ENCODE measurements at places on chromosomes 5 and 9.

DNA sequence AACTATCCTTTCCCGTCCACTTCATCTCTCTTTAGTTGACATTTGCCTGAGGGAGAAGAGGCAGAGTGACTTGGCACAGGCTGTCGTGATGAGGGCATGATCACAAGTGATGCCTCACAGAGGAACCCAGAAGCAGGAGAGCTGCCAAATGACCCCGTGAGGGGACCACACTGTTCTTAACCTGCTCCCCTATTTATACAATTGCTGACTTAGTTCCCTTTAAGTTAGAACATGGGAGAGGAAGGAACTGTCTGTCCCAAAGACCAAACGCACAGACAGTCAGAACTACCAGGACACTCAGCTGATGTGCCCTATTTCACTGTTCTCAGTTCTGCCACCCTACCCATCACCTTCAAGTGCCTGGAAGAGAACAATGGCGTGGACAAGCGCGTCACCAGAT lies 73.7 kb downstream of the SLC1A3 start:
- no peak for DNase-seq

DNA sequence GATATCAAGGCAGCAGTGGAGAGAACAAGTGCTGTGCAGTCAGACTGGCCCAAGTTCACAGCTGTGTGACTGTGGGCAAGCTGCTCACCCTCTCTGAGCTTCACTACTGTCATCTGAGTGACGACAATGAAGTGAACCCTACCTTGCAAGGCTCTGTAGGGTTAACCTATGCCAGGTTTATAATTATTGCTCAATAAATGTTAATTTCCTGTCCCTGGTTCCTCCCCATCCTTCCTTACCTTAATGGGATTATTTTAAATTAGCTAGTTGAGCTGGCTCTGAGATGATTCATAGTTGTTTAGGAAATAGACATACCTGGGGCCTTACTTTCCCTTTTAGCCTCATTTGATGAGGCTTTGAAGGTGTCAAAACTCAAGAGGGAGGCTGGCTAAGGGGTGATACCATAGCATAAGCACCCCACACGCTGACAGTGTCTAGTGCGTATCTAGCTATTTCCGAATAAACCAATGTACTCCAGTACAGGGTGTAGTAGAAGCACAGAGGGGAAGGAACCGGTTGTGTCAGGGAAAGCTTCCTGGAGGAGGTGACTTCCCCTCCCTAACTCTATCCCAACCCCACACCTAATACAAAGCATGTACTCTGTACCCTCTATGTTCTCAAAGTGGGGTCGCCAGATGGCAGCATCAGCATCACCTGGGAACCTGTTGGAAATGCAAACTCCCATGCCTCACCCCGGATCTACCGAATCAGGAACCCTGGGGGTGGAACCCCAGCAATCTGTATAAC lies 63.3 kb upstream of the SLC25A51 start:
- DNase-seq, result no peak

DNA sequence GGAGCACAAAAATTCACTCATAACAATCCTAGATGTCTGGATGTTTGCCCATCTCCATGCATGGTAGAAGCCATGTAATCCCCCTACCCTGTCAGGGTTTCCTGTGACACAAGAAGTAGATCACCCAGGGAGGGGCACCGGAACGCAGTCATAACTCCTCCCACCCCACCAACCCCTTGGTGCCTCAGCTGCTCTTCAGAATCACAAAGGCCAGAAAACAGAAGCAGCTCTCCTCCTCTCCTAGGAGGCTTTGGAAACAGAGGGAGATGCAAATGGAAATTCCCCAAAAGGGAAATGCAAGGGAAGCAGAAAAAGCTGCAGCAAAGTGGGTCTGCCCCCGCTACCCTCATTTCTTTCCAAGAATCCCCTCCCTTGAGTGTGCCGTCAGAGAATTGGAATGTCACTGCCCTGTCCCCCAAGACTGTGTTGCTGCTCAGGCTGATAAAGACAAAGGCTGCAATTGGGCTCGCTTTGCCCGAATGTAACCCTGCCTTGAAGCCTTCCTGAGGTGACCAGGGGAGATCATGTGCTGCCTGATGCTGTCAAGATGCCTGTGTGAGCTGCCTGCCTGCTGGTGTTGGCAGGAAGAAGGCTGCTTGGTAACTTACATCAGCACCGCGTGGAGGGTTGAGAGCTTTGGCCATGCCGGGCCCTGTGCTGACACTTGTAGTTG lies 65.5 kb upstream of the ABCA1 start:
- DNase-seq, result peak; percentile 70

- DNase-seq, result no peak
These were observed 39.5 kb downstream of the PTGES start for GRCh38 chr9:129713402-129713679.

GRCh38 chr5:72141440-72142355 lies 34.4 kb downstream of the MAP1B start:
- peak; percentile 76 for DNase-seq

GRCh38 chr5:116514421-116514970 lies 60.1 kb downstream of the SEMA6A start:
- no peak for DNase-seq

GRCh38 chr9:35395076-35395705 lies 94.7 kb upstream of the RUSC2 start:
- DNase-seq, result no peak

DNA sequence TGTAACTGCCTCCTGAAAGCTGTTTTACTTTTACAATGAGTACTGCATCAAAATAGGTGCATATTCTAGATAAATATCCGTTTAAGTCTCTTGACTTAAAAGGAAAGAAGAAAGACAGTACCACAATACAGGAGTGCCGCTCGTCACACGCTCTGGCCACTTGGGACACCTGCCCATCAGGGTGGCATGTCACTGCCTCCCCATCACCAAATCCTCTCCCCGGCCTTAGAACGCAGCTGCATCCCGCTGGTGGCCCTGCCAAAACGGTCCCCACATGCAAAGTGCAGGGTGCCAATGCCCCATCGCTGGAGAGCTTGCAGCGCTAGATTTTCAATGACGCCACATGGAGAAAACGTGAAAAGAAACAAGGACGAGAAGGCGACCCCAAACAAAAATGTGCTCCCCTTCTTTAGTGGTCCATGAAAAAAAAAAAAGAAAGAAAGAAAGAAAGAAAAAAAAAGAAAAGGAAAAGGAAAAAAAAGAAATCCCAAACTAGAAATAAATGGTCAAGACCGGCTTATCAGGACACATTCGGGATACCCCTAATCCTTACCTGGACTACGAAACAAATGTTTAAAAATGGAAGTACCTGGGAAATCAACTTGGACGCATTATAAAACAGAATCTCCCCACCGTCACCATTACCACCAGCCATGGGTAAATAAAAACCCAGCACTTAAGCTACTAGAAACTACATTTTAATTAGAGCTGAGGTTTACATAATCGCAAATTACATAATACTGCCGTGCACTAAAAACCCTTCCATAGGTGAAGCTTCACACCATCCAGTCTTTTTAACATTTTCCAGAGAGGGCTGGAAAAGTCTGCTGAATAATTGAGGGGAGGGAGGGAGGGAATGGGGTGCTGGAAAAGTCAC lies 1.0 kb downstream of the ANKH start:
- peak; percentile 24 for DNase-seq

DNA sequence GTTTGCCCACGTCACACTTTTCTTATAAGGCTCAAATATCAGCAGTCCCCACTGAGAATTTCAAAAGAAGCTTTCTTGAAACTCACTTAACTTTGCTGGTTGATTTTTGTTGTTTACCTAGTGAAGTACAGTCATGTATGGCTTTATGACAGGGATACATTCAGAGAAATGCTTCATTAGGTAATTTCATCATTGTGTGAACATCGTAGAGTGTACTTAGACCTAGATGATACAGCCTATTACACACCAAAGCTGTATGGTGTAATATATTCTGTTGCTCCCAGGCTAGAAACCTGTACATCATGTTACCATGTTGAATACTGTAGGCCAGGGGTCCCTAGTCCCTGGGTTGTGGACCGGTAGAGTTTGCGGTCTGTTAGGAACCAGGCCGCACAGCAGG lies 177.0 kb downstream of the ARRDC3 start:
- DNase-seq, result no peak

DNA sequence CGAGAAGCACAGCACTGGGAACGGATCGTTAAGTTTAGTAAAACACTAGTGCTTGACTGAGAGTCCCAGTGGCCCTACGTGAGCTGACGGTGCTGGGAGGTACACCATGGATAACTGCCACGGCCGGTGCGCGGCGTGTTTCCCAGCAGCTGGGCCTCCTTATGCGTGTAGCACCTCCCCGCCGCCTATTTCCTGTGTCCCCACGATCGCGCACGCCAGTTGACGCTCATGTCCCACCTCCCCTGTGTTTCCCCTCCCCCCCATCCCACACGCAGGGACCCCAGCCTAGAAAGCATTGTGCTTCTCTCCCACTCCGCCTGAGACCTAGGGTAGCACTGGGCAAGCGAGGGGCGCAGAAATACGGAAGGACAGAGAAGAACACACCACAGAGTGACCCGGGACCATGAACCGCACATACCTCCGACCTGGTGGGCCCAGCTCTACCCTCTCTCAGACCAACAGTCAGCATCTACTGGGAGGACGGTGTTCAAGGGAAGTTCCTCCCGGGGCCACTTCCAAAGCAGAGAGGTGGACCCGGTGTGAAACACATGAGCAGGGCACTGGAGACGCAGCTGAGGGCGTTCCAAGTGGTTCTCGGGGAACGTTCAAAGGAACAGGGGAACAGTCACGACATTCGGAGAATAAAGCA lies 45.6 kb downstream of the DBH start:
- no peak for DNase-seq

GRCh38 chr9:116800885-116801284 lies 113.8 kb downstream of the TRIM32 start:
- no peak for DNase-seq

- DNase-seq, result no peak
These were observed 19.4 kb downstream of the CDKN2AIPNL start for GRCh38 chr5:134392301-134392700.

GRCh38 chr9:78781681-78782080 lies 484.8 kb downstream of the PSAT1 start:
- DNase-seq, result peak; percentile 28

- no peak for DNase-seq
These were observed 10.6 kb upstream of the AJM1 start for GRCh38 chr9:136831720-136832104.

DNA sequence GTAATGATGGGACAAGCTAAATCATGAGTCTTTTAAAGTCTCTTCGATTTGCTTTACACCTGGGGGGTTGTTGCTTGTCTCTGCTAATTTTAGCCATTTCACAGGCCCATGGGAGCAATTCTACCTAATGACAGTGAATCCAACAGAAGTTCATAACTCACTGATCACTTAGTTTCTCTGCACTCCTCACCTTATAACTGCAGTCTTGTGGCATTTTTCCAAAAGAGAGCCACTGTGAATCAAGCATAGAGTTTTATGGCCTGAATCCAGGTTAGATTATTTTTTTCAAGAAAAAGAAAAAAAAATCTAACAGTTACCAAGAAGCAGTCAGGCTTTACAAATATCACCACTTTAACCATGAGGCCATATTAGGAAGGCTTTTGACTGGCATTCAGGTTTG lies 1.5 kb upstream of the IL7R start:
- no peak for DNase-seq

DNA sequence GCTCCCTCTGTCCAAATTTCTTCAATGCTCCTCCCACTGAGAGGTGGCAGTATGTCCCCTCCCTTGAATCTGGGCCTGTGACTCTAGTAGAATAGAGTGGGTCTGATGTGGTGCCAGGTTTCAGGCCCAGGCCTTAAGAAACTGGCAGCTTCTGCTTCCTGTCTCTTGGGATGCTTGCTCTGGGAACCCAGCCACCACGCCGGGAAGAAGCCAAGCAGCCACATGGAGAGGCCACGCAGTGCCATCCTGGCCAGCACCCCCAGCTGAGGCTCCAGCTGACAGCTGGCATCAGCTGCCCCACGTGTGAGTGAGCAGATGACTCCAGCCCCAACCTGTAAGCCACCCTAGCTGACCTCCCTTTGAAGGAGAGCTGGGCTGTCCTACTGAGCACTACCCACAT lies 7.3 kb upstream of the TSPAN17 start:
- peak; percentile 38 for DNase-seq

- no peak for DNase-seq
These were observed 179.8 kb downstream of the DOCK8 start for GRCh38 chr9:394347-395052.

- no peak for DNase-seq
These were observed 38.6 kb upstream of the NFIB start for GRCh38 chr9:14352503-14352902.

DNA sequence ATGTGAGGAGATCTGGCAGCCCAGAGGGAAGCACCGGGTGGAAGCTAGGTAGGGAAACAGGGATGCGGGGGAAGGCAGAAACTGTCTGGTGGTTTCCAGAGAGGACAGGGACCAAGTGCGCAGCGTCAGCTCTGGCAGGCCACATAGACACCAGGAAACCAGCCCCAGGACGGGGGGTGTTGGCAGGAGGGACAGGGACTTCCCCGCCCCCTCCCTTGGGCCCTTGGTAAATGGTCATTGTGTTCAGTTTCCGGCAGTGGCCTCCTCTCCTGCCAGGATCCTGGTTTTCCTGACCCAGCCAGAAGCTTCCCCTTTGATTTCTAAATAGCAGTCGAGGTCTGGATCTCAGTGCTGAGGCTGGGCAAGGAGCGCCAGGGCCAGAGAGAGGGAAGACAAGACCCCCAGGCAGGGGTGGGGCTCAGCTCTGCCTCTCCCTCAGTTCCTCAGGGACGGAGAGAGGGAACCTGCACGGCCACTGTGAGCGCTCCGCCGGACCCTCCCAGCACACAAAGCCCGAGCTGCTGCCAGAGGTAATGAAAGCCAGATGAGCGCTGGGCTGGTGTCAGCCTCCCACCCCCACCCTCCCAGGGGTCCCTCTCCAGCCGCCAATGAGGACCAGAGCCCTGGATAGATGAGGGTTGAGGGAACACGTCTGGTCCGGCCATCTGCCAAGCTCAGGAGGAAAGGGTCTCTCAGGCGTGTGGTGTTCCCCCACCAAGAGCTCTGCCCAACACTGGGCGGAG lies 1.8 kb downstream of the RALGDS start:
- DNase-seq, result peak; percentile 50

DNA sequence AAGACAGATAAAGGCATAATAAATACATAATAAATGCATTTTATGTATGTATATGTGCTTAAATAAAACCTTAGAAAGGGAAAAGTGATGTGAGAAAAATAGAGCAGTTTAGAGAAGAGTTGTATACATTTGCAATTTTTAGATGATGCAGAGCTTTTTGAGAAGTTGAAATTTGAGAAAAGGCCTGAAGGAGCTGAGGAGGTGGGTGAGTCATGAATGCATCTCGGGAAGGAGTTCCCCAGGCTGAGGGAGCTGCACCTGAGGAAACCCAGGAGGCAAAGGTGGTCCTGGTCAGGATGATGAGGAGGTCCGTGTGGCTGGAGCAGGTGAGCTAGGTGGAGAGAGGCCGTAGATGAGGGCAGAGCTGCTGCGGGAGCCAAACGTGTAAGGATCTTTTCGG lies 17.4 kb upstream of the CD180 start:
- DNase-seq, result no peak

GRCh38 chr5:43941806-43942205 lies 338.8 kb downstream of the NNT start:
- DNase-seq, result no peak

GRCh38 chr5:9519537-9519936 lies 26.3 kb downstream of the SEMA5A start:
- peak; percentile 85 for DNase-seq

- no peak for DNase-seq
These were observed 23.4 kb downstream of the ABLIM3 start for GRCh38 chr5:149164731-149165130.

All from AG20443 (cell line).